ENCODE measurements at places on chromosomes 3 and 15. TPM values are rescaled to one million over a fixed set of nuclear protein-coding genes. Genes with fewer than 3 reads are reported as not detected.

EFHB gene
- 3.5 TPM for polyA plus RNA-seq

INSYN1 gene
- 39.6 TPM for polyA plus RNA-seq

CCDC13 gene
- polyA plus RNA-seq: 7.0 TPM

SLC9C1 gene
- polyA plus RNA-seq: 0.09 TPM

MFGE8 gene
- 88.0 TPM for polyA plus RNA-seq

SERINC4 gene
- polyA plus RNA-seq: 0.47 TPM

CFAP20DC gene
- 0.73 TPM for polyA plus RNA-seq

DNA sequence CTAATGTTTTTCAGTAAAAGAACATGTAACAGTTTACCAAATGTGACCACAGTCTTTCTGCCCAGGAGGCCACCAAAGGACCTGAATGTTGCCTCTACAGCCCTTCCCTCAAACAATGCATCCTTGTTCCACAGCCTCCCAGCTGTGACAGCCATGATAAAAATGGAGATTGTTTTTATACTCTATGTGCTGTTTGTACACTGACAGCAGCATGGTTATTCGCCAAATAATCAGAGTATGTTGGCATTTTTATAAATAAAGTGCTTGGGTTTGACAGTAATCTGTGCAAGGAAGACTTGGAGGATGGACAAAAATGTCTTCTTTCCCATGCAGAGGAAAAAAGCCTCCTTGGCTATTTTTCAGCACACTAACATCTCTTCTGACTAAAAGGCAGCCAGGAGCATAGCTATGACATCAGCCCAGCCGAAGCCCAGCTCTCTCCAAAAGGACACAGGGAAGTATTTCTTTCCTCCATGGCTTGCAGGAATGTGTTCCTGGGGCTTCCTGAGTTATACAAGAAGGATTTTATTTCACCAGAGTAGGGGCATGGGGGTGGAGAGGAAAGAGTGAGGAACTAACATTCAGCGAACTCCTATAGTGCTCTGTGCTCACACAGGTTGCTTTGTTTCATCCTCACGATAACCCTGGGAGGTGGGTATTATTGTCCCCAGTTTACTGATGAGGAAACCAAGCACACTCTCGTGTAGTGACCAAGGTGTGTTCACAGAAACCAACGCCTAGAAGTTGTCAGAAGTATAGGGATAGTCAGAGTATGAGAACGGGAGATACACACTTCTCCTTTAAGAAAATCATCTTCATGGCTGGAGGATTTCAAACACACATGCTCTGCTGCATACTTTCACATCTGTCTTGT lies 339.7 kb downstream of the MECOM start:
- peak; percentile 60 for DNase-seq

- no peak for DNase-seq
These were observed 22.2 kb upstream of the GMPPB start for GRCh38 chr3:49745986-49746385.

DNA sequence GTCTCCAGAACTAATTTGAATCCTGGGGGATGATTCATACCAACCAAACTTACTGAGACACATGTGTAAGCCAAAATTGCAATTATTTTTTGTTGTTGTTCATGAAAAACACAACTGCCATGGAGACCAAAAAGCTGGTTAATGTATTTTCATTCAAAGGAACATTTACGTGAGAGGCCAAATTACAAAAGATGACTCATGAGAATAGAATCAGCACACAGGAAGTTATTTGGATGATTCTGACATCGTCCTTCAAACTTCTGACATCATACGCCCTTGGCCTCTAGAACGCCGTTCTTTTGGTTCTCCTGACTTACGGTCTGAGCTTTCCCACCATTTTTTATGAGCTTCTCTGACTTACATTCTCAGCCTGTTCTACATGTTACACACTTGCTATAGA lies 3.0 kb upstream of the ZNF280D start:
- DNase-seq: no peak

DNA sequence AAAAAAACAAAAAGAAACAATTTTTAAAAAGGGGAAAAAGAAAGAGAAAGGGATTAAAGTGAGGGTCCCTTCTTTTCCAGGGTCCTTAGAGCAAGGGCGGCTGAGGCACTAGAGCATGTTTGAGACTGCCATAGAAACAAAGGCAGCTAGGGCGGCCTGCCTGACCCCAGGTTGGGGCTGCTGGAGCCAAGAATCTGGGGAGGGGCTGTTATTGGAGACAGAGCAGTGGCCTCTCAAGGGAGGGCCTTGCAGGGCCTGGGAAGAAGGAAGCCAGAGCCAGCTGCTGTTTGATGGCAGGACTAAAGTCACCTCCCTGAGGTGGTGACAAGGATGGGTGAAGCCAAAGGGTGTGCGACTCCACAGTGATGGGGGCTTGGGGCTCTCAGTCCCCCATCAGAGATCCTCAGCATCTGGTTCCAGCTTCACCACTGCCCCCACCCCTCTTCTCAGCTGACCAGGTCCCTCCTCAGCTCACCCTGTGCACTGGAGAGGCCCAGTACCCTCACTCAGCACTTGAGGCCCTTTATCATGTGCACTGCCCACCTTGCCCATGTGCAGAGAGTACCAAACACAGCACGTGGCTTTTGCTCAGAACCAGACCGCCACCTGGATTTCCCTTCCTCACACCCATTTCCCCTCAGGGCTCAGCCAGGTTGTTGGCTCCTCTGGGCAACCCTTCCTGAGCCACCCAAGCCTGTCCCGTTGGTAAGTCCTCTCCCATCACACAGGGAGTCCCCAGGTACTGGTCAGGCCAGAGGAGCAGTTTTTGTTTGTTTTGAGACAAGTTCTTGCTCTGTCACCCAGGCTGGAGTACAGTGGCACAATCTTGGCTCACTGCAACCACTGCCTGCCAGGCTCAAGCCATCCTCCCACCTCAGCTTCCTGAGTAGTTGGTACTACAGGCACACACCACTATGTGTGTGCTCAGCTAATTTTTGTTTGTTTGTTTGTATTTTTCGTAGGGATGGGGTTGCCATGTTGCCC lies 1.7 kb downstream of the TMEM89 start:
- DNase-seq: no peak

GRCh38 chr3:107676469-107677309 lies 153.9 kb downstream of the BBX start:
- DNase-seq: peak; percentile 35

- DNase-seq: peak; percentile 43
These were observed 586 bp downstream of the LRRK1 start for GRCh38 chr15:100919481-100920405.

GRCh38 chr3:131901686-131902085 lies 133.1 kb downstream of the CPNE4 start:
- no peak for DNase-seq

DNA sequence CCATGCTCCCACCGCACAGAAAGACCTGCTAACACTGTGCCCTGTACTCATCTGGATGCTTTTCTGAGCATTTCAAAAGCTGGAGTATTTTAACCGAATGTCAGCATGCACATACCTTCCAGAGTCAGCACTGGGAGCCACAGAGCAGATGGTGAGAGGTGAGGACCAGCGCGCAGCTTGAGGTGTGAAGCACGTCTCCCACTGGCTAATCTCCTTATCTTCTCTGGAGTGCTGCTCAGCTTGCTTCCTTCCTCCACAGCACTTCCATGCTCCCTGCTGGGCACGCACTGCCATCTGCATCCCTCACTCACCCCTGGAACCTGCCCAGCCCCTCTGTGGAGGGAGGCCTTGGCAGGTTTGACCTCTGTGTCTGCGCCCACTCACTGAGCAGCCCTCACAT lies at the start of gene GNB5:
Gene GNB5 (minus strand): TSS at position 186 of the 400 bp plus-strand sequence. CDS start 6,716 bp downstream, outside the sequence.
- DNase-seq: no peak

DNA sequence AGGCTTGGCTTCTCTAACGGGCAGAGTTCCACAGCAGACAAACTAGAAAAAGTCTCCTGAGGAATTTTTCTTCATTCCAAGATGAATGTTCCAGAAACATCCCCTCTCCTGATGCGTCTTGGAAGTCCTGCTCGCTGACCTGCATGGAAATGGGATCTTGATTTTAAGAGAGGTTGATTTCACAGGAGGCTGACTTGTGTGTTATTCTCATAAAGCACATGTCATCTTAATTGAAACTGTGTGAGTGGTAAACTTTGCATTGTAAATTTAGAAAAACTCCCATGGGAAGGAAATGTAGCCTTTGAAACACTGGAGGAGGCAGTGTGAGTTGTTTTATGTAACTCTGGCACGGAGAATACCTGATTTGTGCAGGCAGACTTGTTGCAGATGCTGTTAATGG lies 337.8 kb upstream of the NR2E3 start:
- no peak for DNase-seq

- no peak for DNase-seq
These were observed 2.9 kb downstream of the NEDD4 start for GRCh38 chr15:55990516-55990915.

DNA sequence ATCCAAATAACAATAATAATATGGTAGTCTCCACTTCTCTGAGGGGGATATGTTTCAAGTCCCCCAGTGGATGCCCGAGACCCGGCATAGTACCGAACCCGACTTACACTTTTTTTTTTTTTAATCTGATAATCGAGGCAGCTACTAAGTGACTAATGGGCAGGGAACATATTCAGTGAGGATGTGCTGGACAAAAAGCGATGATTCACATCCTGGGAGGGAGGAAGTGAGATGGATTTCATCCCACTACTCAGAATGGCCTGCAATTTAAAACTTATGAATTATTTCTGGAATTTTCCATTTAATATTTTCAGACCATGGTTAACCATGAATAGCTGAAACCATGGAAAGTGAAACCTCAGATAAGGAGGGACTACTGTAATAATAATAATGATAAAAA lies 49.5 kb upstream of the SELENOK start:
- no peak for DNase-seq

DNA sequence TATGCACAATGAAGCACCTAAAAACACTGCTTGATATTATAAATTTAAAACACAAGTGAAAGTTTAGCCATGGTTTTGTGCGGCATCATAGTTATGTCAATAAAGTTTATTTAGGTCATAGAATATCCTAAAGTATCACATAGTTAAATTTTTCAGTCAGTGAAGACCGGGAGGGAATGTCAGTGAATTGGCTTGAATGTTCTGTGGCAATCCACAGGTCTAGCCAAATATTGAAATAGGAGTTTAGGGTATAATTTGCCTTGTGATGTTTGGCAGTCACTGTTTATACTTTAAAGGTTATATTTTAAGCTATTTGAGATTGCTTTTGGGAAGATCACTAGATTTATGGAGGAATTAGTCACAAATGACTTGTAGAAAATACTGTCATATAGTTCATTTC lies 79.7 kb upstream of the FLNB start:
- DNase-seq: no peak

GRCh38 chr3:157782236-157782635 lies 279.0 kb upstream of the VEPH1 start:
- no peak for DNase-seq

- peak; percentile 85 for DNase-seq
These were observed 775 bp downstream of the ARNT2 start for GRCh38 chr15:80404761-80405553.

DNA sequence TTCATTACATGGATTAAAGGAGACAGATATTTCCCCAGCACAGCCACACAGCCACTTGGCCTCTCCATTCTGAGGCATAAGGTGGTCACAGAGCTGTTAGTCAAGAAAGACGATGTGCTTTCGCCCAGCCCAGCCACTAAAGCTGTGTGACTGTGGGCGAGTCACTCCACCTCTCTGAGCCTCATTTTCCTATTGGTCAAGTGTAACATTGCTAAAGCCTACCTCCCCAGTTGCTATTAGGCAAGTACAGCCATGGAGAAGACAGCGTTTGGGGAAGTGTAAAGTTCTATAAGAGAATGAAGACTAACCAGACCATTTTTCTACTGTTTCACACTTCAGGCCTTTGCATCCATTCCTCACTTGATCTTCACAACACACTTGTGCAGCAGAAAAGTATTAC lies 24.1 kb downstream of the TMEM40 start:
- no peak for DNase-seq

- DNase-seq: no peak
These were observed 56.8 kb downstream of the WNT7A start for GRCh38 chr3:13822871-13823585.

GRCh38 chr3:189966843-189967242 lies 153.9 kb downstream of the P3H2 start:
- no peak for DNase-seq

DNA sequence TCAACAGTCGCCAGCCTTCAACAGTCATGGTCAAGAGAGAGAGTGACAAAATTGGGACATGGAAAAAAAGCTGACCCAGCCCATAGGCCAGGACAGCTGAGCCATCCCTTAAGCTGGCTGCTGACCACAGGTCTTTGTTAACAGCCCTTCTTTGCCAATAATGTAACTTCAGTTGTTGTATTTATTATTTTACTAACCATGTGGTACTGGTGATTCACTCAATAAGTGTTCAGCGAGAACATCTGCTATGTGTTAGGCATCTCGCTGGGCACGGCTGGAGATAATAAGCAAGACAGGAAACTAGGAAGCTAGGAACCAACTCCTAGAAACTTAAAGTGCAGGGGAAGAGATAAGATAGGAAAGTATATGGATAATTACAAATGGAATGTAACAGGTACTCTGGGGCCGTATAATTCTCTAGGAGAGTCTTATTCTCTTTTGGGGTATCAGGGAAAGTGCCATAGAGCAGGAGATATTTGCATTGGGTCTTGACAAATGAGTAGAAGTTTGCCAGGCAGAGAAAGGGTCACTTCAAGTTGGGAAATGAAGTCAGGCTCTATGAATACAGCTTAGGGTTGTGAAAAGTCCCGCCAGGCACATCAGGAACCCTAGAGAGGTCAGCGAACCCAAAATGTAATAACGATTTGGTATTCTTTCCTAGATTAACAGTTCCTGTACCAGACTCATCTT lies 84.0 kb upstream of the TRA2B start:
- DNase-seq: no peak
